ENCODE measurements at places on chromosomes 16 and 17.

GRCh38 chr16:84874553-84874952 is 54.8 kb downstream of the CRISPLD2 start:
- DNase-seq: no peak

- DNase-seq: no peak
These were observed 1292.0 kb downstream of the CDH8 start for GRCh38 chr16:60744198-60744597.

- no peak for DNase-seq
These were observed 19.2 kb downstream of the LITAFD start for GRCh38 chr16:8901320-8901861.

GRCh38 chr16:54288835-54289241 is 2.3 kb upstream of the IRX3 start:
- no peak for DNase-seq

GRCh38 chr17:12463102-12463501 is 202.6 kb upstream of the MYOCD start:
- DNase-seq: no peak

GRCh38 chr17:39634384-39634871 is 2.5 kb upstream of the STARD3 start:
- no peak for DNase-seq

DNA sequence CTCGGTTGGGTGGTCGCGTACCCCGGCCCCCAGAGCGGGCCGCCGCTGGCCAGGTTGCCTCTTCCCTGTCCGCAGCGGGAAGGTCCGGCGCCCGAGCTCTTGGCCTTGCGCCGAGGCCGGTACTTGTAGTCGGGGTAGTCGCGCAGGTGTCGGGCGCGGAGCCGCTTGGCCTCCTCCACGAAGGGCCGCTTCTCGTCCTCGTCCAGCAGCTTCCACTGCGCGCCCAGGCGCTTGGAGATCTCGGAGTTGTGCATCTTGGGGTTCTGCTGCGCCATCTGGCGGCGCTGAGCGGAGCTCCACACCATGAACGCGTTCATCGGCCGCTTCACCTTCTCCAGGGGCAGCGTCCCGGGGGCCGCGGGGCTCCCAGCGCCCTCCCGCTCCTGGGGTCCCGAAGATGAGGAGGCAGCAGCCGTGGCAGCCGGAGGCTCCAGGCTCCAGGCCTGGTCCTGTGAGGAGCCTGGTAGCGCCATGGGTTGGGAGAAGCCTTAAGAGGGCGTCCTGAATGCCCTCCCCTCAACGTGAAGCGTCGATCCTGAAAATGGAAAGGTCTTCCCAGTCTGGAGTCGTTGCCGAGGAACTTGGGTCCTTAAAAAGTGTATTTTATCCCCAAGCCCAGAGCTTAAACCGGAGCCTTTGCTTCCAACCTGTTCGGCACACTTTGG is 558 bp downstream of the SOX15 start:
- peak; percentile 44 for DNase-seq

DNA sequence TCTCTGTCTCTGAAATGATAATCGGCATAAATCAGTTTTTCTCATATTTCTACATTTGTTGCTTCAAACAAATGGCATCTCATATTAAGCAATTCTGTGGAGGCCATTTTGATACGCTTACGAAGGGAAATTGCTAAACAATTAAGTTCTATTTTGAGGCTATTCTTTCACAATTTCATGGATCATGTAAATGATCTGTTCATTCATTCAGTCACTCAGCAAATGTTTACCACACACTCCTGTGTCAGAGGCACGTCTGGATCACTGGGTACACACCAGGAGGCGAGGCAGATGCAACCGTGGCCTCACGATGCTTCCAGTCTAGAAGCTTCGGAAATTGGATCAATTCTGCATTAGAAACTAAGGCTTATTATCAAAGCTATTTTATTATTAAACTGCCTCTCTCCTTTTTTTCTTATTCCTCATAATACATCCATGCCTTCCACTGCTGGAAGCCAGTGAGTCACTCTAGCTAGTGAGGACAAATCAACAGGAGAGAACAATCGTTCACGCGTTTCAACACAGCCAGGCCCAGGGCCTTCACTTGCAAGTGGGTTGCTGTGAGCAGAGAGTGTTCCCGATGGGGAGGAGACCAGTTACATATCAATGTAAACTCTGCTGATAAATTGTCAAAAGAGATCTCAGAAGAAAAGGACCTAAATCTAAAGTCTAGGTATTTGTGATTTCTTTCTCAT is 11.3 kb upstream of the SLC39A11 start:
- DNase-seq: no peak

DNA sequence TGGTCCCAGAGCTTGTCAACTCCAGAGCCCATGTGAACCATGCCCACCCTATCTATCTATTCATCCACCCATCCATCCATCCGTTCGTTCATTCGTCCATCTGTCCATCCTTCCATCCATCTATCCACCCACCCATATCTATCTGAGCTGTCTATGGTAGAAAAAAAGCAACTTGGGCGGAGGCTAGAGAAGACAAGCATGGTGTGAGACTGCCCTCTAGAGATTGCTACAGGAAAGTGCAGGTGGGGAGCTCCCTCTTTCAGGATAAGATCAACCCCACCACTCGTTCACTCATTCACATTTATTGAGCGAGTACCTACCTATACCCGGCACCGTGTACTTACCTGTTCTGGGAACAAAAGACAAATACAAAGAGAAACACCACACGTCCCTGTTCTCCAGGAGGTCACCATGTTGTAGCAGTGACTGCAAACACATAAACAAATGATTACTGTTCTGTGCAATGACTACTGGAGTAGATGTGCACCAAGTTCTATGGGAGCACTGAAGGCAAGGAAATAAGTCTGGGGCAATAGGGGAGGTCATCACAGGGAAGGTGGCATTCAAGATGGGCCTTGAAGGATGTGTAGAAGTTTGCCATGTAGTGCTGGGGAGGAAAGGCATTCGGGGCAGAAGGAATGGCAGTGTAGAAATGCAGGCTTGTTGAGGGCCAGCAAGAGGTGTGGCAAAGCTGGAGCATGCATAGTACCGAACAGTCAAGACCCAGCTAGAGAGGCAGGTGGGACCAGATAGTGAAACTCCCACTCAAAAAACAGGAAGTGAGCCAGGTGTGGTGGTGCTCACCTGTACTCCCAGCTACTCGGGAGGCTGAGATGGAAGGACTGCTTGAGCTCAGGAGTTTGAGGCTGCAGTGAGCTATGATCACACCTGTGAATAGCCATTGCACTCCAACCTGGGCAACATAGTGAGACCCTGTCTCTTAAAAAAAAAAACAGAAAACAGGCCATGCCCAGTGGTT is 13.4 kb upstream of the ATP5MC1 start:
- peak; percentile 31 for DNase-seq

GRCh38 chr17:48596000-48596734 is 2.6 kb upstream of the HOXB5 start:
- no peak for DNase-seq

GRCh38 chr16:73418051-73418450 is 370.1 kb upstream of the ZFHX3 start:
- no peak for DNase-seq

- DNase-seq: no peak
These were observed 5.8 kb upstream of the CHCT1 start for GRCh38 chr17:60416368-60416925.

DNA sequence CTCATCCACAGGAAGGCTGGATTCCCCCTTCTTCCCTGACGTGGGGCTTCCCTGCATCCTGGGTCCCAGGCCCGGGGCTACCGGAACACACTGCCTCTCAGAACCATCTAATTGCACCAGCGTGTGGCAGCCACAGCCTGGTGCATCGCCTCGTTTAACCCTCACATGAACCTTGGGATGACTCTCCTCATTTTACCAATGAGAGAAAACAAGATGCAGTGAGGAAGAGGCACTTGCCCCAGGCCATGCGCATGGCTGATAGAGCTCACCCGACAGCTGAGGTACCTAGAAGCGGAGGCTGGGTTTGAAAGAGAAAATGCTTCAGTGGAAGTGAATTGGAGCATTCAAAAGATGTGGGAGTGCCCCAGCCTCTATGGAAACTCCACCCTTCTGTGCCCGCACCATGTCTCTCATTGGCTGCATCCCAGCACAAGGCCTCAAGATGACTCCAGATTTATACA is 162.3 kb downstream of the KATNIP start:
- no peak for DNase-seq

GRCh38 chr17:3693829-3694231 is 2.1 kb downstream of the P2RX5 start:
- no peak for DNase-seq

DNA sequence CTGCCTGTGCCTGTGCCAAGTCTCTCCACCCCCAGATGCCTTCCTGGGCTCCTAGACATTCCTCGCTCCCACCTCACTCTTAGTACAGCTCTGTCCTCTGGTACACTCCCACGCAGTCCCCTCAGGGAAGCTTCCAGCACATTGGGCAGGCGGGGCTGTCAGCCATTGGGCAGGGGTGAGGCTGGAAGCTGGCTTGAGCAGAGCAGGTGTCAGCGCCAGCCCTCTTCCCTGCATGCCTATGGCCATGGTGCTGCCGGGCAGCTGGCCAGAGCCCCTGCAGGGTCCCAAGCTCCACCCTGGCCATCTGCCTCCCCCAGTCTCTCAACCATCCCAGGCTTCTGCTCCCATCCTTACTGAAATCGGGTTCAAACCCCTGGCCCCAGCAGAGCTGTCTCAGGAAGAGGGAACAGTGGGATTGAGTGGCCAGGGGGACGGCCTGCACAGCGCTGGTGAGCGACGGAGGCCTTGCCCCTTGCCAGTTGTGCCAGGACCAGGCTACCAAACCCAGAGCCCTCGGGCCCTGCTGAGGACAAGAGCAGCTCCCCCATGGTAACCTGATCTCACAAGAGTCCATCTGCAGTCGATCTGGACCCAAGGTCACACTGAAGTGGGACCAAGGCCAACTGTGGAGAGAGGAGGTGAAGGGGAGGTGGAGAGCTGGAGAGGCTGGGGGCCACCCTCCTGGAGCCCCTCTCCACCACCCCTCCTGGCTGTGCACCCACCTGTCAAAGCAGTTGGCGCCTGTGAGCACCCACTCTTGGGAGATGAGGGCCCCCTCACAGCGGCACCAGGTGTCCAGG is 2.4 kb upstream of the B9D1 start:
- no peak for DNase-seq

- DNase-seq: no peak
These were observed 6.7 kb upstream of the MT4 start for GRCh38 chr16:56558024-56558747.

- DNase-seq: no peak
These were observed 140.3 kb upstream of the ERCC4 start for GRCh38 chr16:13779676-13780075.
